ENCODE measurements at places on chromosomes 11 and 22.

- DNase-seq, result no peak
Observed at GRCh38 chr11:102546427-102546826, 15.9 kb upstream of the MMP7 start.

DNA sequence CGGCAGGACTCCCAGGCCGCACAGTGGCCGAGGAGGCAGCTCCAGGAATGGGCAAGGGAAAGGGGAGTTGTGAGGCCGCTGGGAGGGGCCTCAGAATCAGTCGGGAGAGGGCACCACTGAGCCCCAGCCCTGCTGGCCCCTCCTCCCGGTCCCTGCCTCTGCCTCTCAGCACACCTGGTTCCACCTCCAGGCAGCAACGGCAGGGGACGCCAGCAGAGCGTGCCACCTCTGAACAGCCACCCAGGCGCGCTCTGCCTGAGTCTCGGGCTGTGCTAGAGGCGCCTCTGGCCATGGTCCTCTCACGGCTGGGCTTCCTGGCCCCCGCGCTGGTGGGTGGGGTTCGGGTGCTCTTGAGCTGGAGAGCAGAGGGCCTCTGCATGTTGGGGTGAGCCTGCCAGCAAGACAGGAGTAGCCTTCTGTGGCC, 33.0 kb downstream of the MOB2 start:
- DNase-seq, result no peak

GRCh38 chr22:30425616-30426387, at the start of gene MTFP1:
MTFP1 (plus strand) TSS chr22:30425768; CDS start chr22:30425880, 112 bp downstream.
- peak; percentile 66 for DNase-seq

DNA sequence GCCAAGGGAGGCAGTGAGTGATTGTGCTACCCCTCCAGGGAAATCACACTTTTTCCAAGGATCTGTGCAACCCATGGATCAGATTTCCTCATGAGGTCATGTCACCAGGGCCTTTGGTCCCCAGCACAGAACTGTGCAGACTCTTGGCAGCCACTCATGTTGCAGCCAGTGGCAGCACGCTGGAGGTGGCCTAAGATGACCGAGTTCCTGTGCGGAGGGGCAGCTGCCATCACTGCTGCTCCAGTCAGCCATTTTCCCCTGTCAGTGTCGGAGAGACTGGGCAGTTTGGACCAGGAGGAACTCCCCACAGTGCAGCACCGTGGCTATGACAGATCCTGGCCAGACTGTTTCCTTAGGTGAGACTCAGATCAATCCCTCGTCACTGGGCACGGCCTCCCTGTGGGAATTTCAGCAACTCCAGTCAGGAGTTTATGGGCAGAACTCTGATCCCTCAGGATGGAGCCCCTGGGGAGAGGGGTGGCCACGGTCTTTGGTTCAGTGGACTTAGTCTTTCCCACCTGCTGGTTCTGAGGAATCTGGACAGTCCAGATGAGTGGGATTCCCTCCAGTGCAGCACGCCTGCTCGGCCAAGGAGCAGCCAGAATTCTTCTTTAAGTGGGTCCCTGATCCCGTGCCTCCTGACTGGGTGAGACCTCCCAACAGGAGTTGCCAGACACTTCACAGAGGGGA, 194.6 kb upstream of the CARD18 start:
- DNase-seq, result no peak

GRCh38 chr11:78800756-78801155, 226.1 kb upstream of the NARS2 start:
- DNase-seq, result no peak

DNA sequence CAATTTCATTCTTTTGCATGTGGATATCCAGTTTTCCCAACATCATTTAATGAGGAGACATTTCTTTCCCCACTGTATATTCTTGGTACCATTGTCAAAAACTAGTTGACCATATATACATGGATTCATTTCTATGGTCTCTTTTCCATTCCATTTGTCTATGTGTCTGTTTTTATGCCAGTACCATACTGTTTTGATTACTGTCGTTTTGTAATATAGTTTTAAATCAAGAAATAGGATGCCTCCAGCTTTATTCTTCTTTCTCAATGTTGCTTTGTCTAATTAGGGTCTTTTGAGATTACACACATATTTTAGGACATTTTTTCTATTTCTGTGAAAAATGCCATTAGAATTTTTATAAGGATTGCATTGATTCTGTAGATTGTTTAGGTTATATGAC, 177.5 kb upstream of the POU2AF2 start:
- DNase-seq, result no peak

GRCh38 chr11:92826136-92826535, 143.3 kb upstream of the MTNR1B start:
- peak; percentile 37 for DNase-seq

DNA sequence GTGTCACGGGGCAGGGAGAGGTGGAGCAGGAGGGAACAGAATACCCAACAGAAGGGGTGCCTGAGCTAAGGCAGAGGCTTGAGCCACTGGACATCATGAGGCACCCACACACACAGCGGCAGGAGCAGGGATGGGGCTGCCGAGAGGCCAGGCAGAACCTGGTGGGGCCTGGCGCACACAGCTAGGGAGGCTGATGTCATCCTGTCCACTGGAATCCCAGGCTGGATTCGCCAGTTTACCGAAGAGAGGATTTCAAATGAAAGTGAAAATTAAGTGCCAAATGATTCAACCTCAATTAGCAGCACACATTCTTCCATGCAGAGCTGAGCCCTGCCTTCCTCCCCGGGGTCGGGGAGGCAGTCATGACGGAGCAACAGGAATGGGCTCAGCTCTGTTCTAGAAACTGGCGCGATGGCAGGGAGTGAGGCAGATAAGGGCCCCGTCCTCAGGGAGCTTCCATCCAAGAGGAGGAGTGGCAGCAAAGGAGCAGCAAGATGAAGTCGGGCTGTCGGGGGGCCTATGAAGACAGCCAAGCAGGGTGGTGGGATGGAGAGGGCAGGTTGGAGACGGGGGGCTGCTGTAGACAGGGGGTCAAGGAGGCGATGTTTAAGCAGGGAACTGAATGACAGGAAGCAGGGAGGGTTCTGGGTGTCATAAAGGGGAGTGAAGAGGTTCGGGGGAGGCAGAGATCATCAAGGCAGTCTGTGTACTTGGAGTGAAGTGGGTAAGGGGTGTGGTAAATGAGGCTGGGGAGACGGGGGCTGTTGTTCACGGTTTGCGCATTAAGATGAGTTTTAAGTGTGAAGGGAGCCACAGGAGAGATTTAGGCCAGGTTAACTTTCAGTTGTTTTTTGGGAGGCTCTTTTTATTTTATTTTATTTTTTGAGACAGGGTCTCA, 6.4 kb downstream of the RAC2 start:
- DNase-seq, result peak; percentile 66

- DNase-seq, result no peak
Observed at GRCh38 chr22:42489000-42489399, 30.6 kb downstream of the RRP7A start.

- peak; percentile 69 for DNase-seq
Observed at GRCh38 chr22:28594797-28595462, 84.7 kb downstream of the TTC28 start.

GRCh38 chr11:96448225-96448624, 58.4 kb downstream of the JRKL start:
- DNase-seq, result no peak

GRCh38 chr11:15276621-15277020, 161.9 kb downstream of the INSC start:
- no peak for DNase-seq

- no peak for DNase-seq
Observed at GRCh38 chr11:7749456-7749855, 43.2 kb upstream of the OVCH2 start.

DNA sequence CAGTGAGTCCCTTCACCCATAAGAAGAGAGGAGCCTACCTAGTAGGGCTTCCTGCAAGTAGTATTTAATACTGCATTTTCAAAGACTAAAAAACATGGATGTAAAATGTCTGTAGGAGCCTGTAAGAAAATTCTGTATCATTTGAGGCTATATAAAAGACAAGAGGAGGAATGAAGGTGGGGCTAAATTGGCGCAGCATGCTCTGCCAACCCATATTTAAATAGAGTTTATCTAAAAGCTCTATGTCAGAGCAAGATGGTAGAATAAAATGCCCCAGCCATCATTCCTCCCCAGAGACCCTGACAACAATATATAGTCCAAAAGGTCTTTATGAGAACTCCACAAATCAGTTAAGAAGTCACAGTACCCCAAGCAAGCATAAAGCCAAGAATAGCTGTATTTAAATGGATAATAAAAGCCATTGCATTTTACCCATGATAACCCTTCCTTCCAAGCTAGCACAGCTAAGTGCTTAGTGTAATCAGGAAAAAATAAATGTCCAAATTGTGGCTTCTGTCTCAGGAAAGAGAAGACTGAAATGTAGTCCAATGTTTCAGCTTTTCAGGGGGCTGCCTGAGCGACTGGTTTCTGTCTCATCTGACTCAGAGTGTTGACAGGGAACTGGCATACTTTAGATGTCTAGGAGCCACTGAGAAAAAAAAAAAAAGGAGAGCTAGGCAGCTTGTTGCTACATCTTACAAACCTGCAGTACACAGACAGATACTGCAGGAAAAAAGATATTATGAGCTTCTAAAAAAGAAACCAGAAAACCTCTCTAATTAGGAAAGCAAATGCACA, 258.6 kb downstream of the METTL15 start:
- peak; percentile 27 for DNase-seq

- peak; percentile 77 for DNase-seq
Observed at GRCh38 chr11:57641011-57641807, 8.5 kb downstream of the YPEL4 start.

GRCh38 chr22:29901354-29901753, 18.4 kb downstream of the MTMR3 start:
- no peak for DNase-seq

GRCh38 chr11:125952973-125953372, 7.1 kb downstream of the VSIG10L2 start:
- DNase-seq, result no peak

- DNase-seq, result no peak
Observed at GRCh38 chr11:34783816-34784317, 132.3 kb downstream of the APIP start.

- peak; percentile 52 for DNase-seq
Observed at GRCh38 chr22:40484906-40485669, 114.7 kb downstream of the SGSM3 start.

DNA sequence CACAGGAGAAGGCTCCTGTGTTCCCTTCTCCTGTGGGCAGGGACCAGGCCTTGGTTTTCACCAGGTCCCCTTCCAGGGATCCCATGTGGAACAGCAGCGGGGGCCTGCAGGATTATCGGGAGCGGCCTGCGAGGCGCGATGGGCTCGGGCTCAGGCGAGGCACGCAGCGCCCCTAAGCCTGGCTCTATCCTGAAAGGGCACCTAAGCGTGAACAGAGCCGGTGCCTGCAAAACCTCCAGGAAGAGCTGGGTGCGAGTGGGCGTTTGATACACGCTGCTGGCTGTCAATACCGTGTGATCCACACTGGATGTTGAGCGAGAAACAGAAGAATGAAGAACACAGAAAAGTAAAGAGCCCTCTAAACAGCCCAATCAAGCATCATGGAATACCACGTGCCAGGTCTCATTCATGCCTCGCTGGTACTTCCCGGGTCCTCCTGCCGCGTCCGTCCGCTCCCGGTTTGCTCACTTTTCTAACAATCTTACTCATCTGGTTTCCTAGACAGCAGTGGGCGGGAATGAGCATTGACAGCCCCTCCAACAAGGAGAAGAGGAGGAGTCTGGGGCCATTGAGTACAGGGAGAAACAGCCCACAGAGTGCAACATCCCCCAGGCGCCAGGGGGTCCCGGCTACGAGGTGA, 12.5 kb downstream of the OSBPL5 start:
- no peak for DNase-seq

DNA sequence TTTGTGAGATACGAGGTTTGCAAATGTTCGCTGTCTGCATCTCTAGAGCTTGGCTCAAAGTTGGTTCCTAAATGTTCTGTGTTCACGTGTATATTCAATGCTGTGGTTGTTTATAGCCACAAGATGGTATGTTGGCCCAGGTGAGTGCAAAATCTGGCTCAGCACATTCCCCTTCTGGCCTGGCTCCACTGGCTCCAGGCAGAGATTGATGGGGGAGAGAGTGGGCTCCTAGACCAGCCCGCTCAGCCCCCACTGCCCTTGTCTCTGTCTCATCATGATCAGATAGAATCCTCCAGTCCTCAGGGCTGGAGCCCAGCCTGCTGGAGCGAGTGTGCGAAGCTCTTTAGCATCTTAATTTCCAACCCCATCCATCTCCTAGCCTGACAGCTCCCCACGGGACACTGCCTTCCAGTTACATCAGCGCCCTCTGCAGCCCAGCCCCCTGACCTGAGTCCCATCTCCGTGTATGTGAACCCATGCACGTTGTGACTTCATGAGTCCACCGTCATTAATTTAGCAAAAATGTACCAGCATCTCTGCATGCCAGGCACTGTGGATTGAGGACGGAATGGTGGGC, 2.0 kb downstream of the P2RX3 start:
- DNase-seq, result peak; percentile 33
